Airway epithelial cell (primary cell): ENCODE measurements at places on chromosomes 11 and 22. TPM values are rescaled to one million over a fixed set of nuclear protein-coding genes. Genes with fewer than 3 reads are reported as not detected.

The CARD16 gene
- 0.42 and 0.85 TPM in 2 replicates for total RNA-seq

The ACR gene
- not detected in 2 replicates for total RNA-seq

The TEF gene
- total RNA-seq = 5.4 and 7.6 TPM in 2 replicates

The ASPHD2 gene
- 4.4 and 5.4 TPM in 2 replicates for total RNA-seq

The KRTAP5-1 gene
- not detected in 2 replicates for total RNA-seq

The DENND5A gene
- 21.3 and 42.2 TPM in 2 replicates for total RNA-seq

The APOBEC3C gene
- total RNA-seq = 18.8 and 27.0 TPM in 2 replicates

The CRYBB1 gene
- not detected in 2 replicates for total RNA-seq

The VSIG10L2 gene
- total RNA-seq = not detected in 2 replicates

The ART1 gene
- total RNA-seq = not detected in 2 replicates

The MMP12 gene
- not detected in 2 replicates for total RNA-seq

The KRTAP5-4 gene
- total RNA-seq = not detected in 2 replicates

The TUG1 gene
- total RNA-seq = 29.3 and 36.5 TPM in 2 replicates

The TTC12 gene
- 20.7 and 23.7 TPM in 2 replicates for total RNA-seq

The OTOG gene
- total RNA-seq = not detected in 2 replicates

The TBCEL gene
- total RNA-seq = 3.6 and 3.8 TPM in 2 replicates

The FJX1 gene
- 72.9 and 76.9 TPM in 2 replicates for total RNA-seq

The TEAD1 gene
- total RNA-seq = 20.3 and 37.2 TPM in 2 replicates
